ENCODE measurements at places on chromosomes 11 and 22.

- no peak for DNase-seq
Measured at GRCh38 chr11:9397746-9398680, 13.6 kb downstream of the IPO7 start.

DNA sequence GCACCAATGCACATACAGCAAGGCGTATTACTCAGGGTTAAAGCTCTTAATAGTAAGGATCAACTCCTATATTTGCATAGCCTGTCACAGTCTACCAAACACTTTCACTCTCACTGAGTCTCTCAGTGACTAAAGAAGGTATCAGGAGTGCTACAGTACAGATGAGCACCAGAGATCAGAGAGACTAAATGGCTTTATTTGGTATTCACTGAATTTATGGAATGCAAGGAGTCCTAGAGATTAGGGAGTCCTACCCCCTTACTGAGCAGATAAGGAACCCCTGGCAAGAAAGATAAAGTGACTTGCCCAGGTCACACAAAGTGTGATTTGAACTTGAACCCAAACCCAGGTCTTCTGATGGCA is 396.4 kb upstream of the CCDC90B start:
- no peak for DNase-seq

GRCh38 chr22:48953103-48953720 is 874.5 kb downstream of the BRD1 start:
- no peak for DNase-seq

- DNase-seq, result no peak
Measured at GRCh38 chr22:46349681-46350080, 14.2 kb downstream of the TRMU start.

- no peak for DNase-seq
Measured at GRCh38 chr22:45324311-45324711, 14.6 kb downstream of the FAM118A start.

DNA sequence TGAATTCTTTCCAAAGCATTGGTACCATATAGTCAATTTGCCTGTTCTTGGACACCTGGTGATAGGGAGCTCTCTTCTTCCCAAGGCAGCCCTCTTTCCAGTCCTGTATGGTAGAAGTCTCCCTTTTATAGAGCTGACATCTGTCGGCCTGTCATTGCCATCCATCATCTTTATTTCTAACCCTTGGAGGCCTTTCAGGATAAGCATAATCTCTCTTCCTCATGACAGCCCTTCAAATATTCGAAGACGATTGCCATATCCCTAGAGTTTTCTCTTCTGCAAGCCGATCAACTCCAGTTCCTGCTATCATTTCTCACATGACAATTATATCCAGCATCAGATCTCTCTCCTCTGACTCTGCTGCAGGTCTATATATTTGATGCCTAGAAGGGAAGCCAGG is 32.7 kb upstream of the SYN3 start:
- DNase-seq, result no peak

DNA sequence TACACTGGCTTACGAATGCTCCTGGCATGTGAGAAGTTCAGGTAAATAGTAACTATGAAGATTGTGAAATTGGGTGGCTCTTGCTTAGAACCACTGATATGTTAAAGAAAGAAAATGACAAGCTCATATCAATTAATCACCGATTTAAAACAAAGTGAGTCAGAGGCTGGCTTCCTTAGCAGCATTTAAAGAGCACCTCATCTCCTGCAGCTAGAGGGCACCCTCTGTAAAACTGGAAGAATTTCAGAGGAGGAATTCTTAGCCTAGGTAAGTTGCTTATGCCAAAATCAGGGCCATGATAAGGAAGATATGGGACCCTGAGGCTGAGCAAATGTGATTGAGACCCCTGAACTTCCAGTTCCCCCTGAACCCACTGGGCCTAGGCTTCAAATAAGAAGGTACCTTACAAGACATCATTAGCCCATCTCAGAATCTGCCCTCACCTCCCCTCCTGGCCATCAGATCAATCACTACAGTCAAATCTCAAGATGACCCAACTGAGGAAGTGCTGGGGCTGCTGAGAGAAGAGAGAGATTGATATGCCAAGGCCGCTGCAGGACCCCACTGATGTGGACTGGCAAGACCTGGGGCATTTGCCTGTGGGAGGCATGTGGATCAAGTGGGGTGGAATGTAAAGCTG is 8.6 kb upstream of the CD3E start:
- no peak for DNase-seq

DNA sequence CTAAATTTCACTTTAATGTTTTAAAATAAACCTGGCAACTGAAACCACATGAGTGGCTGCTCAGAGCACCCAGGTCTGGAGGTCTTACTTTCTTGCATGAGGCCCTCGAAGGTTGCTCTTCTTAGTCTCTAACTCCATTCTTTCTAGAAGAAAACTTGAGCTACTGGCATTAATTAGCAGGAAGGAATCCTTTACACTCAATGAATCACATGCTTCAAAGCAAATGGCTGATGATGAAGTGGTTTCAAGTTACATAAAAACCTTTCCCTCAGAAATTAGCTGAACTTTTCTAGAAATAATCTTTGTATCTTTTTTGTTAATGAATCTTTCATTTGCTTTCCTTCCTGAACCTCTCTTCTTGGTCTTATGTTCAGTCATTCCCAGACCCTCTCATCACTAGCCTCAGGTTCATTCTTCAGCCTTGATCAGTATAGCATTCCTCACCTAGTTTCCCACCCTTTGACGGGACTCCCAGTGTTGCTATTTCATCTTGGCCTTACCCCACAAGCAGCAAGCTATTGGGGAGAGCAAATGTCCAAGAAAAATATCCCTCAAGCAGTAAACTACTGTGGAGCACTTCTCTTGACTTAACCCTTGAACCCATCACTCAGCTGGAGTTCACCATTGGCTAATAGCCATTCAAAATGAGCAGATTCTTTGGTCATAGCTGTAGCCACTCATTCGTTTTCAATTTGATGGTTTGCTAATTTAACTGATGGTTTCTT is 75.1 kb downstream of the INSC start:
- DNase-seq, result no peak

- DNase-seq, result peak; percentile 76
Measured at GRCh38 chr22:38016182-38017151, 32.1 kb upstream of the SOX10 start.

- no peak for DNase-seq
Measured at GRCh38 chr11:79013509-79013908, 427.3 kb downstream of the TENM4 start.

GRCh38 chr22:38720350-38720749 is 14.6 kb downstream of the GTPBP1 start:
- no peak for DNase-seq

GRCh38 chr11:120750647-120751549 is 239.3 kb downstream of the GRIK4 start:
- no peak for DNase-seq

- DNase-seq, result no peak
Measured at GRCh38 chr22:20550057-20550817, 42.8 kb downstream of the MED15 start.

DNA sequence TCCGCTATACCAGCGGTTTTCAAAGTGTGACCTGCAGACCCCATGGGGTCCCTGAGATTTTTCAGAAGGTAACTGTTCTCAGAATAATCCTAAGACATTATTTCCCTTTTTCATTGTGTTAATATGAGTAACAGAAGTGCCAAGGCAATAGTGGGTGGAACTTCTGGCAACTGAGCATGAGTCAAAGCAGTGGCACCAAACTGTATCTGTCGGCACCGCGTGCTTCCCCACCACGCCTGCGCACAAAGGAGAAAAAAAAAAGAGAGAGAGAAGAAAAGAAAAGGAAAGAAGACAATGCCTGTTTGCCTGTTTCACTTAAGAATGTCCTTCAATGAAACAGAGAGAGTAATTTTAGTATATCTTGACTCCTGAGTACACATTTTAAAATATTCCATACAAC is 679.9 kb downstream of the OPCML start:
- DNase-seq, result no peak

DNA sequence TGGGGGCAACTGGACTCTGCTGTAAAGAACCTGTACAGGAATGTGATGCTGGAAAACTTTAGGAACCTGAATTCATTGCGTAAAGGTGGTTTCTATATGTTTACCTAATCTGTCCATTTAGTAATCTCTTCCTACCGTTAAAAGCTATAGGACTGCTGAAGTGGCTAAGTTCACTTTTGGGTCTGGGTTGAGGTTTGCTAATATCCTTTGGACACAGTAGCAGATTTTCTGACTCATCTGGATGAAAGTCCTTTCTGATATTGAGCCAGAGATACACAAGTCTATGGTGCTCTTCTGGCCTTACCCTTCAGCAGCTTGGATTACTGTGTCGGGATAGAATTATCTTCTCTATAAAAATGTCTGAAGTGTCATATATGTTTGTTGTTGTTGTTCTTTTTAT is 16.9 kb downstream of the ZNF215 start:
- DNase-seq, result no peak

DNA sequence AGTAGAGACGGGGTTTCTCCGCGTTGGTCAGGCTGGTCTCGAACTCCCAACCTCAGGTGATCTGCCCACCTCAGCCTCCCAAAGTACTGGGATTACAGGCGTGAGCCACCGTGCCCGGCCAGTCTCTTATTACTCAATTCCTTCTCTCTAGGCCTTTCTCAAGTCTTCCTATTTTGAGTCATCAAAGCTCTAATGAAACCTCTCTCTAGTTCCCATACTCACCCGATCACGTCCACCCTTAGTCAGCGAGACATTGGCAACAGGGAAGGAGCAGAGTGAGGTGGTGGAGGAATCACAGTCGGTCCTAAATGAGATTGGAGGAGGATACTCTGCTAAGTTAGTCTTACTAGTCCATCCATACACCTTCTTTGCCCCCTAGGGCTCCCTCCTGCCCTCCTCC is 5.0 kb downstream of the BSCL2 start:
- DNase-seq, result no peak

GRCh38 chr11:69227271-69227670 is 66.7 kb upstream of the MYEOV start:
- no peak for DNase-seq

GRCh38 chr11:124538019-124538418 is 5.4 kb downstream of the OR8B12 start:
- DNase-seq, result no peak

GRCh38 chr22:47835726-47836125 is 1073.3 kb downstream of the TBC1D22A start:
- no peak for DNase-seq

- DNase-seq, result no peak
Measured at GRCh38 chr11:10996678-10997077, 138.8 kb upstream of the ZBED5 start.

GRCh38 chr11:44983786-44984185 is 33.1 kb upstream of the TP53I11 start:
- no peak for DNase-seq

DNA sequence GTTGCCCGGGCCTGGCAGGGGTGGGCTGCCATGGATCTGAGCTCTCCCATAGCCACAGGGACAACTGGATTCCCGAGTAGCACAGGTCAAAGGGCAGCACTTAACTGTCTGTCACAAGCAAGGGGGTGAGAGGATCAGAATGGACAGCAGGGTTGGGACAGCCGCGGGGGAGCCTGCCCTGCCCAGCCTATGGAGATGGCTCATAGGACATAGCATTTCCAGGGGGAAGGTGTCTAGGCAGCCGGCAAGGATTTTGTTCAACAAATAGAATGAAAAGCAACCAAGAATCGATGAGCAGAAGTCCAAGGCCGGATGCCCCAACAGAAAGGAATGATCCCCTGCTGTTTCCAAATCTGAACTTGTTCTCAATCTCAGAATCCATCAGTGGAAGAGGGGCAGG is 92.9 kb downstream of the RPS6KA4 start:
- DNase-seq, result no peak

DNA sequence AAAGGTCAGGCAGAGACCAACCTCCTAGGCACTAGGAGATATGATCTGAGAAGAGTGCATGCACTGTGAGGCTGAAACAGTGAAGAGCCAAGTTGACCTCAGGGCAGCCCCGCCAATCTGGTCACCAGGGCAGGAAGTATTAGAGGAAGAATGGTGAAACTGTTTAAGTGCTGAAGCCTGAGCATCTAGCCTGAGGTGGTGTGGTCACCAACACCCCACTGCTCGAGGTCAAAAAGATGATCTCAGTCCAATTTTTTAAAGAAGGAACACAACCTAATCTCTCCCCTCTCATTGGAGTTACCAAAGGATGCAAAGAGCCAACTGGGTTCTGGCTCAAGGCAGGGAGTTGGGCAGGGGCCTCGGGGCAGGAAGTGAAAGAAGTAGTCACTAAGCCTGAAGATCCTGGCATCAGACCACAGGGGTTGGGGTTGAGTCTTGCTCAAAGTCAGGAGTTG is 4.0 kb downstream of the APBB1 start:
- no peak for DNase-seq

- DNase-seq, result no peak
Measured at GRCh38 chr11:100663583-100663982, 23.5 kb upstream of the ARHGAP42 start.

- DNase-seq, result no peak
Measured at GRCh38 chr11:127226380-127226779, 225.8 kb upstream of the KIRREL3 start.

DNA sequence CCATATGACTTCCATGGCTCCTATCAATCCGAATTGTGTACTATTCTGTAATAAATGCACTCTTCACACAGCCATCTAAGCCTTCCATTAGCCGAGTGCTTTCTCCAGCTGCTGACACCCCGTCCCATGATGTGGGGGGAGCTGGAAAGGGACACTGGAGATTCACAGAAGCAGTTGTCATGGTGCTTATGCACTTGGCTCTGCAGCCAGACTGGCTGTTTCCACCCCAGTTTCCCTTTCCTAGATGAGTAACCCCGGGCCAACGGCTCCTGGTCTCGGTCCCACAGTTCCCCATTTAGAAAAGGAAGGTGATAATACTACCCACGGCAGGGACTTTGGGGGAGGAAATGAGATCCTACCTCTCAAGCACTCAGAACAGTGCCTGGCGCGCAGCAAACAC is 244.9 kb upstream of the SYN3 start:
- DNase-seq, result no peak

- no peak for DNase-seq
Measured at GRCh38 chr11:30585892-30586250, 282 bp downstream of the MPPED2 start.

- DNase-seq, result no peak
Measured at GRCh38 chr22:35443790-35444684, 44.1 kb downstream of the MCM5 start.

DNA sequence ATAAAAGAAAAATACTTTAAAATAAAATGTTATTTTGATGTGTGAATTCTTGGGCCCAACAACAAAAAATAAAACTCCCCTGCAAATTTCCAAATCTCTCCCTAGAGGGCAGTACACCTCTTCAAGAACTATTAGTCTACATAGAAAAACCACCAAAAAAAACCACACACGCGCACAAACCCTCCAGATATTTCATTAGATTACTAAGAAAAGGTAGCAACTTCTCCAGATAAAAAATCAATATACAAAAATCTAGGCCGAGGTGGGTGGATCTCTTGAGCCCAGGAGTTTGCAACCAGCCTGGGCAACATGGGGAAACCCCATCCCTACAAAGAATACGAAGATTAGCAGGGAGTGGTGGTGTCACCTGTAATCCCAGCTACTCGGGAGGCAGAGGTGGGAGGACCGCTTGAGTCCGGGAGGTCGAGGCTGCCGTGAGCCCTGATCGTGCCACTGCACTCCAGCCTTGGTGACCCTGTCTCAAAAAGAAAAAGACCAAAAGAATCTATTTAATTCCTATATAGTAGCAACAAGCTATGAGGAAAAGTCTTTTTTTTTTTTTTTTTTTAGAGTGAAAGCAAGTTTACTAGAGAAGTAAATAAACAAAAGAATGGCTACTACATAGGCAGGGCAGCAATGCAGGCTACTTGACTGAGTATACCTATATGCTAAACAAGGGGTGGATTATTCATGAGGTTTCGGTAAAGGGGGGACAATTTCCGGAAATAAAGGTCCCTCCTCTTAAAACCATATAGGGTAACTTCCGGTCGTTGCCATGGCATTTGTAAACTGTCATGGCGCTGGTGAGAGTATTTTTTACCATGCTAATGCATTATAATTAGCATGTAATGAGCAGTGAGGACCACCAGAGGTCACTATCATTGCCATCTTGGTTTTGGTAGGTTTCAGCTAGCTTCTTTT is 13.1 kb downstream of the B3GNT6 start:
- peak; percentile 95 for DNase-seq
